ENCODE measurements at places on chromosomes 3 and 15.
A peak's percentile ranks its signal among the peaks of the same experiment; 100 is the strongest.

DNA sequence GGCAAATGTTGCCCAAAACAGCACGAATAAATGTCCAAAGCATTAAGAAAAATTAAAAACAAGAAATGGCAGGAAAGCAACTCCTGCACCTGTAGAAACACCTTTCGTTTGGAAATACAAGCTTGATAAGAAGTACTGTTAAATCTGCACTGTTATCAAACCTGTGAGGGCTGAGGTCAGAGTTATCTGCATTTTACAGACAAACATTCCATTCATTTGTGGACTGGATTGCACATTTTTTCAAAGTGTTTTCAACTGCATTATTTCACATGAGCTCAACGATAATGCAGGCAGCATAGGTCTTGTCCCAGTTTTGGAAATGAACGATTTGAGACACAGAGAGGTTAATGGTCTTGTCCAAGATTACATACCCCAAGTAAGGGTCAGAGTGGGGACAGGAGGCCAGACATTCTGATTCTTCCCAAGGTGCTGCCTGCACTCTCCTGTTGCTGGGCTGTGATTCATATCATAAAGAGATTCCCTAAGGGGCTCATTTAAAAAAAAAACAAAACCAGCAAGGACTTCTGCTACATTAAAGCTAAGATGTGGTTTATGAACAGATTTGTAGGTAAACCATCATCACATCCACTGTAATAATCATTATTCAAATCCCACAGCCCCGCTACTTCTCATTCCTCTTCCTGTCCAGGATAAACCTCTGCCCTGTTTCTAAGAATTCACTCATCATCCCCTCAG, 13.0 kb downstream of the GUCA1C start:
- no peak for DNase-seq

DNA sequence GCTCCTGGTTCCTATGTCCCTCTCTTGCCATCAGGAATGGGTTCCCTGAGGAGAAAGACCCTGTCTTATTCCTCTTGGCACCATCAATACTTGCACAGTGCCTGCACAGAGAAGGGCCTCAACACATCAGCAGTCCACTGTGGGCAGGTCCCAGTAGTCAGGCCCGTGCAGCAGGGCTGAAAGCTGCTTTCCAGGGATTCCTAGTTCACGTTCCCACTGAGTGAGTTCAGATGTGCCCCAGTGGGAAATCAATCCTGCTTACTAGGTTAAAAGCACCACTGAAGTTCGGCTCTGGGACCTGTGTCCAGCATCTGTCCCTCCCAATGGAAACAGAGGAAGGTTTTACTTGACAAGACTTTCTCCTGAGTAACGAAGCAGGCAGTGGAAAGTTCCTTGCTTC, 15.7 kb downstream of the RAB43 start:
- no peak for DNase-seq

- no peak for DNase-seq
These were observed 42.1 kb downstream of the ISL2 start for GRCh38 chr15:76378691-76379090.

GRCh38 chr15:82317091-82317489, 32.2 kb downstream of the GOLGA6L10 start:
- DNase-seq: no peak

DNA sequence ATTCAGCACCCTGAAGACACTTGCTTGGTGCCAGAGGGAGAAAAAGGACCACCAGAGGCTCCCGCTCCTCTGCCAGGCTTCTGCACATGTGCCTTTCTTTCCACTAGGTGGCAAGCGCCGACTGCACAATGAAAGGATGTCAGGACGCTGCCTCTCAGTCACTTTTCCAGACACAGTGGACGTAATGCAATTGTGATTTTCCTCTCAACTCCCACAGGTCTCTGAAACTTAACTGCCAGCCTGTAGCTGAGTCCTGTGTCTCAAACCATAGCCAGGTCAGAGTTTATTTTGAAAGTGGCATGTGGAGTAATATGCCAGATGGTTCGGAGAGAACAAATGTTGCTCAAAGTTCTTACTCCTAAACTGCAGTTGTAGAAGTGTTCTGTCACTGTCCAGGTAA, 162.9 kb downstream of the ITPR1 start:
- DNase-seq: peak; percentile 16

DNA sequence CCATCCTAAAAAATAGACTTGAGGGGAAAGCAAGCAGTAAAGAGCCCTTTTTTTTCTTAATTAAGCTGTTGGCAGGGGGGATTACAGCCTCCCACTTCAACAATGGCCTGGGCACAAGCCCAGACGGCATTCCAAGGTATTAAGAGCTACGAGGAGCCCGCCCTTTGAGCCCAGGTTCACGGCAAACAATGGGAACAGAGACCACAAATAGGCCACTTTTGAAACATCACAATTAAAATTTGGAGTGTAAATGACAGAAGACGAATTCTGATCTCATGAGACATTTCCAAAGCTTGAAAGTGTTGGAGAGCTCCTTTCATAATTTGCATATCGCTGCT, 8.9 kb downstream of the CHSY1 start:
- DNase-seq: no peak

DNA sequence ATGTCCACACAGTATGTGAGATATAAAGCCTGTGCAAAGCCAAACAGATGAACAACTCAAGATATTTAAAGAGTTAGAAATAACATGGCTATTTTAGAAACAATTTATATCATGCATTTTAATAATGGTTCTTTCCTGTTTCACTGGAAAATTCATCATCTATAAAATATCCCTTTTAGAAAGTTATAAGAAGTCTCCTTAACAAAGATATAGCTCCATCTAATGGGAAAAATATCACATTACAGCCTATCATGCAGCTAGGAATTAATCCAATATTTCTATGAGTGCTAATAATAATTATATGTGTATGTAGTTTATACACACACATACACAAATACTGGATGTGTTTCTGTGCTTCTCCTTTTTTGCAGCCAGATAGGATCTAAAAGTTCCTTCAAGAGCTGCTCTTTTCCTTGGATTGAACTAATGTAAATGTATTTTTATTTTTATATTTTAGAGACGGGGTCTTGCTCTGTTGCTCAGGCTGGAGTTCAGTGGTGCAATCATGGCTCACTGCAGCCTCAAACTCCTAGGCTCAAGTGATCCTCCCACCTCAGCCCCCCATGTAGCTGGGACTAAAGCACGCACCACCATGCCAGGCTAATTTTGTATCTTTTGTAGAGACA, 21.6 kb downstream of the RPL22L1 start:
- DNase-seq: no peak

- no peak for DNase-seq
These were observed 14.2 kb downstream of the PDIA5 start for GRCh38 chr3:123080864-123081562.

DNA sequence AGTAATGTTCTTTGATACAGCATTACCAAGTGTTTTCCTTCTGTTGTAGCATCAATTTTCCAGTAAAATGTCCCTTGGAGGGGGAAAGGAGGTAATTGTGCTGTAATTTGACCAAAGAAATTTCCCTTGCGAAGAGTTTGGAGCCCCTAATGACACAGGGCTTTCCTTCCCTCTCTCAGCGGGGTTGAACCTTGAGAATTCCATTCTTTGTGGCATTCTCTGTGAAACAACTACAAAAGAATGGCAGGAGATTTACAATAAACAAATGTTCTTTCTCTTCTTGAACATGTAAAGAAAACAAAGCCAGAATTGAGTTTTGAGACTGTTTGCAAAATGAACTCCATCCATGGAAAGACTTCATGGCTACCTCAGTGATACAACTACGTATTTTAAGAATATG, 53.4 kb downstream of the SIDT1 start:
- no peak for DNase-seq

DNA sequence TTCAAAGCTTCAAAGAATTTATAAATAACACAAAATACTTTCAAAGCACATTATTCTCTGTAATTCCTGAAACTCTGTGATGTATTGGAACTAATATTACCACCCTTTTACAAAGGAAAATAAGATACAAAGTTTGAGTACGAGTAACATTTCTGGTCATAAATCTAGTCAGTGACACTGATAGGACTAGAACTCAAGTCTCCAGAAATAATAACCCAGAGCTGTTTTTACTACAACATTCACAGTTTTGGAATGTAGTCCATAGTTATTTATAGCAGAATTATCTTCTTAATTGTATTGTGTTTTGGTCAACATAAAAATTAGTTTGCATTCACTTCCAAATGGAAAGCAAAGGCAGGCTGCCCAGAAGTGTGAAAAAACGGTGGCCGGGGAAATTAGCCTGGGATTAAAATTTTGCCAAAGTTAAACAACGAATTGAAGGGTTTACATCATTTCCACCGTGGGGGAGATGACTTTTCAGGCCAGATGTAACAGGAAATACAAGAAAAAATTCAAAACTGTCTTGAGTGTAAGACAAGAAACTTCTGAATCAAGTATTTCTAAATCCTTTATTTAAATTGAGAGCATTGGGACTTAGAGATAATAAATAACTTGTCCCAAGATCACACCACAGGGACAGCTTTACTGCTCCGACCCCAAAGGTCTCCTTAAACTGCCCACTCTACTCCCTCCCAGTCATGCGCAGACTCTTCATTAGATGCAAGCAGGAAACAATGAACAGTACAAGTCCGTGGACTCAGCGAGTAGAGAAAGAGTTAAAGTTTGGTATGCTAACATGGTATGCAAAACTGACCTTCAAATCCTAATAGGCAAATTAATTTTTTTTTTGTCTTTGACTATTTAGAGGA, 74.3 kb upstream of the VGLL4 start:
- no peak for DNase-seq

GRCh38 chr3:137205394-137206045, 247.7 kb downstream of the IL20RB start:
- DNase-seq: no peak

- no peak for DNase-seq
These were observed 40.9 kb downstream of the CHST2 start for GRCh38 chr3:143160437-143160836.

DNA sequence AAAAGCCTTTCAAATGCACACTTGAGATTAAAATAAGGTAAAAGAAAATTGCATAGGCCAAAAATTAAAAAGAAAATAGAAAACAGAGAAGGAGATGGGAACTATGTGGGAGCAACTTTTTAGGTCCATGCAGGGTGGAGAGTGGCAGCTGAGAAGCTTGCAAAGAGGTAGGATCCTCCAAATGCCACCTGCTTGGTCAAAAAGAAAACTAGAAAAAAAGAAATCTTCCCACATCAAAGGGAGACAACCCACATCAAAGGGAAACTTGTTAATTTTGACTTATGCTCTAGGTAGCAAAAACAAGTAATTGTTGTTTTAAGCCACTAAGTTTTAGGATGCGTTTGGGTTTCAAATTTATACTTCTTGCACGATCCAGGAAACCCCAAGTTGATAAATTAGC, 342.9 kb downstream of the IL20RB start:
- DNase-seq: no peak

DNA sequence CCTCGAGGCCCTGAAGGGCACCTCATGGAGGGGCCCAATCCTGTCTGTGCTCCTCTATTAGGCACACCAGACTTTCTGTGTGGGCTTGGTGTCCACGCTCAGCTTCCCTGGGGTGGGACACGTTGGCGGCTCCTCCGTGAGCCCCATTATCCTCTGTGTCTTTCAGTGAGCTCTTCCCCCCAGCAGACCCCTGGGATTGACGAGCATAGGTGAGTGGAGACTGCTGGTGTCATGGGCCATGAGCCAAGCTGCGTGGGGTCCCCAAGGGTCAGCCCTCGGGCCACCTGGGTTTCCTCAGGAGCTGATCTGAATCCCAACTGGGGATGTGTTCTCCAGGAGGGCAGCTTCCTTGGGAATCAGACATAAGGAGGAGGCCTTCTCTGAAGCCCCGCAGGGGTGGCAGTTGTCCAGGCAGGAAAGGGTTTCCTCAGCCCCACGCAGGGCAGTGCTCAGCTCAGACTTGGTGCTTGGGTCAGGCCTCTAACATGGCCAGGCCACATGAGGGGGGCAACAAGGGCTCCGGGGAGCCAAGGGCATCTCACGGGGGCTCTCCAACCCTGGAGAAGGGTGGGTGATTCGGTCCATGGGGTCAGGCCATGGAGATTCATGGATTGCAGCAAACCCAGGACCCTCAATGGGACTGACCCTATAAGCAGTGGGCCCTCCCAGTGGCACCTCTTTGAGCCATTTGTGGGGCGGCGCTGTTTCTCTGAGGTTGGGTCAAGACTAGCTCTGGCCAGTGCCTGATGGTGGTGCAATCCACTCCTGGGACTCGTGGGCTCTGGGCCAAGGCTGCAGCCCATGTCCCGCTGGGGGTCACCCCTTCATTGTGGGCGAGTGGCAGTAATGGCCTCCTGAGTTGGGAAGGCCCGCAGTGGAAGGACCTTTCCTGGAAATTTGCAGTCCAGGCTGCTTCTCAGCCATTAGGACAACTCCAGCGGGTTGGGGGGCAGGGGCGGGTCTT, 222.5 kb downstream of the SNRPN start:
- DNase-seq: no peak

GRCh38 chr15:67224889-67225288, 29.6 kb downstream of the AAGAB start:
- no peak for DNase-seq

GRCh38 chr3:48199117-48199516, 10.9 kb upstream of the CDC25A start:
- no peak for DNase-seq

DNA sequence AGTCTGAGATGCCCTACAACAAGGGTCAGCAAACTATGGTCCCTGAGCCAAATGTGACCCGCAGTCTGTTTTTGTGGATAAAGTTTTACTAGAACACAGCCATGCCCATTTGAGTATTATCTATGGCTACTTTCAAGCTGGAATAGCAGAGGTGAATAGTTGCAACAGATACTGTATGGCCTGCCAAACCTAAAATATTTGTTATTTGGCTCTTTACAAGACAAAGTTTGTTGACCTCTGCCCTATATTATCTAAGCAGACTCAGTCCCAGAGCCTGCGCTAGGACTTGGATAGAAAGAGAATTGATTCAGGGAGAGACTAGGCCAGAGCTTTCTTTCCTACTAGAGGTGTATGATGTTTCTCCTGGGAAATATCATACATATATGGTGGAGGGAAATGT, 81.7 kb upstream of the NMNAT3 start:
- no peak for DNase-seq

DNA sequence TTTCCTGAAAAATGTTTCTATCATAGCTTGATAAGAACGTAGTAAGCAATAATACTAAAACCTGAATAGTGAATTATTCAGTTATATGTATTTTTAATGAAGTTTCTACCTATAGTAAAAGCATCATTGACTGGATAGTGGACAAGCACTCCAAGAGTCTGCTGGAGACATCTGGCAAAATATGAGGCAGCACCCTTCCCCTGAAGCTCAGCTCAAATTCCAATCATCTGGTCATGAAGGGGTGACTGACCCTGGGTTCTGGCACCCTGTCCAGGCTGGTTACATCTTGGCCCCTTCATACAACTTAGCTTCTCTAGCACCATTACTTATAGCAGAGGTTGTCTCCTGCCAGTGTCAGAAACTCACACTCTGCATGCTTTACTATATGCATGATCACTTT, 455.4 kb downstream of the RAP2B start:
- no peak for DNase-seq

DNA sequence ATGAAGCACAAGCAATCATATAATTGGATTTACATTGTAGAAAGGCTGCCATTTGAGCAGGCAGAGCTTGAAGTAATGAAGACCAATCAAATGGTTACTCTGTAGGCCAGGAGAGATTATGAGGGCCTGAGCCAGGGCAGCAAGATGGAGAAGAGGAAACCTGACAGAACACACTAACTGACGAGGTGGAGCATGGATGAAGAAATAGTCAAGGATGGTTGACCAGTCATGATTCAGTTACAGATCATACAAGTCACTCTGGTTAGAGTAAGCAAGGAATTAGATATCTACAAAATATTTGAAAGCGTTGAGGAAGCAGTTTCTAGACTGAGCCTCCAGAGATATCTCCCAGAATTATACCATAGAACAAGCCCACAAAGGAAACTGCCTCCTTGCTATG, 101.8 kb upstream of the THSD4 start:
- DNase-seq: no peak

GRCh38 chr15:67855842-67856241, 16.0 kb upstream of the RNU6-1 start:
- no peak for DNase-seq
